ENCODE measurements at places on chromosomes 2 and 18.

GRCh38 chr2:16247326-16248122, 307.2 kb downstream of the MYCN start:
- no peak for DNase-seq

DNA sequence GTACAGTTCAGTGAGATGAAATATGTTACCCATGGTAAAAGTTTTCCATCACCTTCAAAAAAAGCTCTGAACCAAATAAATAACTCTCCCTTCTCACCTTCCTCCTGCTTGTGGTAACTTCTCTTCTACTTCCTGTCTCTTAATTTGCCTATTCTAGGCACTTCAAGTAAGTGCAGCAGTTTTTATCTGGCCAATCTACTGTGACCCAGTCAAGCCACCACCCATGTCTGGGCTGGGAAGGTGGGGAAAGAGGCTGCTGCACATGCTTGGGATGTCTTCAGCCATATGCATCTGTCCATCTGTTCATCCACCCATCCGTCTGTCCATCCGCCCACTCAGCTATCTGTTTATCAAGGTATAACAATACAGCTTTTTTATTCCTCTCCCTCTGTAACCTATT, 31.6 kb downstream of the ZNF532 start:
- DNase-seq: no peak

DNA sequence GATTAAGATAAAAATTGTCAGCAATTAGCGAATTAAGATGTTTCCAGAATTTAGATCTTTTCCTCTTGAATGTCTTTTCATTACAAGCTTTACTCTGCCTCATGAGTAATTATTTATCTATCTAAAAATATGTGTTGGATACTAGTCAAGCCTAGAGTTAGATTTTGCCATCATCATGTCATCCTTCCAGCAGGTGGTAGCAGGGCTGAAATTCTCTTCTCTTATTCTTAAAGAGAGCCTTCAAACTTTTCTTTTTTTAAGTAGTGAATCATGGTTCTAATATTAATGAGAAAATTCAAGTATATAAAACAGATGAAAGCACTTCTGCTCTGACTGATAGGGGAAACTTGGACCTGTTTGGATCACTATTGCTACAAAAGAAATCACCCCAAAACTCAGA, 240.7 kb upstream of the EPAS1 start:
- no peak for DNase-seq

GRCh38 chr2:183093857-183094657, 15.5 kb downstream of the DUSP19 start:
- DNase-seq: no peak

All from liver (tissue), 10 donors.